Muscle of leg (tissue), 16 donors: ENCODE measurements at places on chromosomes 1 and 21.

DNA sequence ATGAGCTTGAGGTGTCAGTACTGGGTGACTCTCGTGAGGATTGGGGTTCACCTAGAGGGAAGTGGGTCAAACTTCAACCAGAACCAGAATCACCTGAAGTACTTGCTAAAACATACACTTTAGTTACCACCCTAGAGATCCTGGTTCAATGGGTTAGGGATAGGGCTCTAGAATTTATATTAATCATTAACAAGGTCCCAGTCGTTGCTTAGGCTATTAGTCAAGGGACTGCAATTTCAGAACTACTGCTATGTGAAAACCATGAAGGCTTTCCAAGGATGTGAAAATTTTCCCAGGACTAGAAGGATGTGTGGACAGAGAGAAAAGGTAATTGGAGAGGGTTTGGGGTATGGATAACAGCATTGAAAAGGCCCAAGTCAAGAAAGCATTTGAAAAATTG is 162.6 kb downstream of the GRIK1 start:
- DNase-seq, result no peak

- DNase-seq, result no peak
Measured at GRCh38 chr1:36790191-36790590, 244.1 kb downstream of the GRIK3 start.

- no peak for DNase-seq
Measured at GRCh38 chr21:44614161-44614631, 2.3 kb downstream of the KRTAP10-8 start.

DNA sequence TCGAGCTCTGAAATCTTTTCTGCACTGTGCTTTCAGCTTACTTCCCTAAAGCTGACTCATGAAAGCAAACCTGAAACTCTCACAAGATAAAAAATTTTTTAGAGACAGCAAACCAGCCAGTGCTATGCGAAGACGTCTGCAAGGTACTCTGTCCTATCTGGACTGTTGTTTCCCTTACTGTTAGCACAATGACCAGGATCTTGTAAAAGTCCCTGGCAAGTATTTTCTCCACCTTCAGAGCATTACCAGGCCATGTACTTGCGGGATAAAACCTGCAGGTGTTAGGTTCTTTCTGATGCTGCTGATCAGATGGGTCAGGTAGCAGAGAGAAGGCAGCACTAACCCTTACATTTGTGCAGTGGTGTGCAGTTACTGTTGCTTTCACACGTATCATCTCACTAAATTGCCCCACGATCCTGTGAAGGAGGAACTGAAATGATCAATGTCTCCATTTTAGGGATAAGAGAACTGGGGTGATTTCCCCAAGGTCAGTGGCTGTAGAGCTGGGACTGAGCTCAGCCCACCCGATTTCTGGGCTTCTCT is 56.6 kb downstream of the PLXNA2 start:
- no peak for DNase-seq

DNA sequence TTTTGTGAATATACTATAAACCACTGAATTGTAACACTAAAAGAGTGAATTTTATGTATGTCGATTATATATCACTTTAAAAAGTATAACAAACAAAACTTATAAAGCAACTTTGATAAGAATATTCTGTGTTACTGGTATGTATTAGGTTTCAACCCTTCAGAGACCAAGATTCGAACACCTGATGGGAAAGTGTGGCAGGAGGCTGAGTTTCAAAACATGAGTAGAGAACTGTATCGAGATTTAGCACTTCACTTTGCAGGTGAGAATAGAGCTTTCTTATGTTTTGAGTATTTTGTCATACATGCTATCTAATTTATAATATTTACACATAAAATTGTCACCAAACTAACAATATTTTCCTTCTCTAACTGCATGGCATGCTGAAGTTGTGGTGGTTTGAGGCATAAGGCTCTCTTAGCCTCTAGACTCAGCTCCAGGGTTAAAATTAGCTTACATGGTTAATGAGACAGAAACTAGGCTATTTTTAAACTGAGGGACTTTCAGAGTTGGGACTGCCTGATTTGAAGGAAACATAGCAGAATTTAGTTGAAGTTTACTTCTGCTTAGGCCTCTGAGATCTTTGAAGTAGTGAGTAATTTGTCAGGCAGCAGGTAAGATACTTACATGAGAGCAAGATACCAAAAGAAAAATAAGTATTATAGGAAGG is 48.6 kb downstream of the CEP350 start:
- DNase-seq, result no peak

- no peak for DNase-seq
Measured at GRCh38 chr1:39411526-39412478, 79.6 kb upstream of the BMP8A start.

GRCh38 chr1:232223183-232223708 is 406.7 kb downstream of the SIPA1L2 start:
- DNase-seq, result no peak

DNA sequence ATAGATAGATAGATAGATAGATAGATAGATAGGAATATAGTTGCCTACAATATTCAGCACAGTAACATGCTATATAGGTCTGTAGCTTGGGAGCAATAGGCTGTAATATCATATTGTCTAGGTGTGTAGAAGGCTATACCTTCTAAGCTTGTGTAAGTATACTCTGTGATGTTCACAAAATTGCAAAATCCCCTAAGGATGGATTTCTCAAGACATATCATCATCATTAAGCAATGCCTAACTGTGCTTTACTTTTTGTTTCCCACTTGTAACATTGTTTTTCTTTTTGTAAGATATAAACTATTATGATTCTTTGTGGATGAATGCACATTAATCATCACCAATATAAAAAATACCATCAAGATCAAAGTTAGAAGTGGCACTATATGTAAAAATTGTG is 1905.6 kb downstream of the NCAM2 start:
- no peak for DNase-seq

DNA sequence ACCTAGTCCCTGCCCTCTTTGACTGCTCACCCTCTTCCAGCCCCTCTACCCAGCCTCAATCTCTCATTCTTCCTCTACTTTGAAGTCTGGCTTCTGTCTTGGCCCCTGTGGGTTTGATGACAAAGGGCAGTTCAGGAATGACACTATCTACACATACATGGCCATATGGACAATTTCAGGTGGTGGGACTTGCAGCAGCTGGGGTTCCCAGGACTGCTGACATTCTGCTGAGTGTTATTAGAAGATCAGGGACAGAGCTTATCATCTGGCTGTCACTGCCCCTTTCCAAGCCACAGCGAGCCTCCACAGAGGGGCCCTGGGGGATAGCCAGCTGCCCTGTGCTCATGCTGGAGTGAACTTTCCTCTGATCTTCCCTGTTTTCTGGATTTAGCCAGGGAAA is 97.4 kb upstream of the IPO9 start:
- no peak for DNase-seq

- no peak for DNase-seq
Measured at GRCh38 chr1:12661606-12662219, 17.8 kb downstream of the AADACL4 start.

DNA sequence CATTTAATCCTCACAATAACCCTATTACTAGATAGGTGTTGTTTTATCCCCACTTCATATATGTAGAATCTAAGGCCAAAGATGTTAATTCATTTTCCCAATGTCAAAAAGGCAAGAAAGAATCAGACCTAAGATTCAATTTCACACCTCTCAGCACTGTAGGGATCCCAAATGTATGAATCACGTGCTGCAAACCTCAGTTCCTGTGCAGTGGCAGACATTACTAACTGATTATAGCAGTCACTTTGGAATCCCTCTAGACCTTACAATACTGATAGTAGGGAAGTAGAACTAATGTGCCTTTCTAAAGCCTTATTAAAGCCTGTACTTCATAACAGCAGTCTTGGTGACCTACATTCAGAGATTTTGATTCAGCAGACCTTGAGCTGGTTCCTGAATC is 2.3 kb downstream of the C1orf87 start:
- no peak for DNase-seq

- no peak for DNase-seq
Measured at GRCh38 chr1:36693161-36693525, 210.4 kb upstream of the CSF3R start.

GRCh38 chr21:31743712-31744111 is 11.8 kb upstream of the SCAF4 start:
- no peak for DNase-seq

DNA sequence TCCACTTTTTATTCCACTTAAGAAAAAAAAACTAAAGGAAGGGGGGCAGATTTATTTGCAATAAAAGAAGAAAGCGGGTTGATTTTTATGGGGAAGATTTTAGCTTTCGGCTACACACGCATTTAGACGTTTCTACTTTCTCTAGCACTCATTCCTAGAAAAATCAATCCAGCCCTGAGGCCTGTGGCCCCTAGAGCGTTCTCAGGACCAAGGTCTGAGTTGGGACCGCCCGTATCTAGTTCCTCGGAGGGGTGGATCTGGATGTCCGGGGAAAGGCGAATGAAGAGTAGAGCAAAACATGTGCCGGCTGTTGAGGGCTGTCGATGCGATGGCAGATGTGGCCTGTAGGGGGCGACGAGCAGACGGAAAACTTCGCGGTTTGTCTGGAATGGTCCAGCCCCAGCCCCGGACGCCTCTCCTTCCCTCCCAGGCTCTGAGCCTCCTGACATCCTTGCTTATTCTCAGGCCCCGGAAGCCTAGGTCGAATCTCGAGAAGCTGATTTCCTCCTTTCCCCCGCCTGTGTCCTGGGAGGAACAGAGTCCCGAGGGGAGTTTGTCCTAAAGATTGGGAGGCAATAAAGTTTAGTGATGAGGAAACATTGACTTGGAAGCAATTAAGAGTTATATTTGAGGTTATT is 5.2 kb downstream of the FOXD3 start:
- peak; percentile 81 for DNase-seq

DNA sequence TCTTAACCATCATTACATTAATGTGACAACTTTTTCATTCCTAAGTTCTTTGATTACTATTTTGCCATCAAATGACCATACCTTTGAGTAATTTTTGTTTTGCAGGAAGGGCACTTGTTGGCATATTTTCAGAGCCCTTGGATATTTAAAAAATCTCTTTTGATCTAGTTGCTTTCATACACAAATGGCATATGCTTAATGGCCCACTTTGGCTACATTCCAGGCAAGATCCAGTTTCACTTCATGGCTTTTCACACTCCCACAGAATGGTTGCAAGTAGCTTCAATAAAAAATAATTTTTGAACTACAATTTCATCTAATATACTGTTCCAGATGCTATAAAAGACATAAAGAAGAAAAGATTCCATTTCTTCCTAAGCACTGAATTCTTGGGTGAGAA is 18.1 kb downstream of the ADAM30 start:
- peak; percentile 40 for DNase-seq

DNA sequence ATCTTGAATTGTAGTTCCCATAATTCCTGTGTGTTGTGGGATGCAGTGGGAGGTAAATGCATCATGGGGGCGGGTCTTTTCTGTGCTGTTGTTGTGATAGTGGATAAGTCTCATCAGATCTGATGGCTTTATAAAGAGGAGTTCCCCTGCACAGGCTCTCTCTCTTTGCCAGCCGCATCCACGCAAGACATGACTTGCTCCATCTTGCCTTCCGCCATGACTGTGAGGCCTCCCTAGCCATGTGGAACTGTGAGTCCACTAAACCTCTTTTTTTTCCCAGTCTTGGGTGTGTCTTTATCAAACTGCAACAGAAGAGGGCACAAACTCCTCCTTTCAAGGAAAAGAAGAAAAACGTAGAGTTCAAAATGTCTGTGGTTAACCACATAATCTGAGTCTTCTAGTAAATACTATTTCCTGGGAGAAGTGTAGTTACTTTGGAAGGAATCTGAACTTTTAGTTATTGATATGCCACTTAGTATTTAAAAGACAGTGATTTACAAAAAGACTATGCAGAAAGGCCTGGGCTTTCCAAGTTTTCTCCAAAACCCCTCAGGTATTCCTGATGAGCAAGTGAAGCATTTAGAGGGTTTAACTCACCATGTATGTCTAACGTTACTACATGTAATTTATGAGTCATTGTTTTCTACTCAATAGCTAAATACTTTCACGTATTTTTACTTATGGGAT is 10.0 kb downstream of the ADAMTS1 start:
- no peak for DNase-seq
